ENCODE measurements at places on chromosomes 7 and 10. TPM values are rescaled to one million over a fixed set of nuclear protein-coding genes. Genes with fewer than 3 reads are reported as not detected.

The LIPF gene
- not detected for total RNA-seq

The SPAG6 gene
- 2.1 TPM for total RNA-seq

The FRA10AC1 gene
- 14.4 TPM for total RNA-seq

The HYCC1 gene
- 85.2 TPM for total RNA-seq

The APBB1IP gene
- 8.5 TPM for total RNA-seq

The MET gene
- 84.0 TPM for total RNA-seq

The MRLN gene
- not detected for total RNA-seq

Measured in articular chondrocyte of knee joint (primary cell).